ENCODE measurements at places on chromosomes 1 and 21.

DNA sequence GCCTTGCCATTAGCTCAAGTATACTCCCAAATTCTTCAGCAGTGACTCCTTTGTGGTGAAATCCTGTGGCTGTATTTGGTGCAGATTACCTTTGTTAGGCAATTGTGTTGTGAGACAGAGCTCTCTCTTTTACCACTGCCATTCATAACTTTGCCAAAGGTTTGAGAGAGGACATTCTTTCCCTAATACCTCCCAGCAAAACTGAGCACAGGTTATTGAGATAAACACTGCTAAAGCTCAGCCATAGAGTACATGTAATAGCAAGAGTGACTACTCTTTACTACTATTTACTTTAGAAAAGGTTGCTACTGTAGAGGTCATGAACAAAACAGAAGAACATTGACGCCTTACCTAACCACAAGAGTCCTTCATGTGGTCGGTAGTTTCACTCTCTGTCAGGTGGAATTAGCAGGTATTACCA is 514.0 kb upstream of the ADAMTS5 start:
- DNase-seq = peak; percentile 76

GRCh38 chr1:40078512-40079333 is 18.3 kb downstream of the PPT1 start:
- peak; percentile 60 for DNase-seq

DNA sequence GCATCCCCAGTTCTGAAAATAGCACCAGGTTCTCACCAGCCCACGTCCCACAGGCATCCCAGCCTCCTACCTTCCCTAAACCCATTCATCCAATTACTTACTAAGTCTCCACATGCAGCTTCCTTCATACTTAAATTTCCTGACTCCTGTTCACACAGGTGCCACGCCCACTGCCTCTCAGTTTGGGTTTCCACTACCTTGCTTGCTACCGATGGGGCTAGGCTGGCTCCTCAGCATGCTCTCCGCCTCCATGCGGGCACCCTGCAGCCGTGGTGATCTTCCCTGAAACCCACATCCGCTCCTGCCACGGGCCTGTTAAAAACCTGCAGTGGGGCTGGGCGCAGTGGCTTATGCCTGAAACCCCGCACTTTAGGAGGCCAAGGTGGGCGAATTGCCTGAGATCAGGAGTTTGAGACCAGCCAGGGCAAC is 70.4 kb upstream of the ANGPTL1 start:
- no peak for DNase-seq

- peak; percentile 48 for DNase-seq
These were observed at the start of gene ZDHHC18 for GRCh38 chr1:26826261-26827105. ZDHHC18 (plus strand) TSS chr1:26826688; CDS start chr1:26826805, 117 bp downstream.

GRCh38 chr1:30472009-30472408 is 251.4 kb downstream of the MATN1 start:
- DNase-seq = no peak

DNA sequence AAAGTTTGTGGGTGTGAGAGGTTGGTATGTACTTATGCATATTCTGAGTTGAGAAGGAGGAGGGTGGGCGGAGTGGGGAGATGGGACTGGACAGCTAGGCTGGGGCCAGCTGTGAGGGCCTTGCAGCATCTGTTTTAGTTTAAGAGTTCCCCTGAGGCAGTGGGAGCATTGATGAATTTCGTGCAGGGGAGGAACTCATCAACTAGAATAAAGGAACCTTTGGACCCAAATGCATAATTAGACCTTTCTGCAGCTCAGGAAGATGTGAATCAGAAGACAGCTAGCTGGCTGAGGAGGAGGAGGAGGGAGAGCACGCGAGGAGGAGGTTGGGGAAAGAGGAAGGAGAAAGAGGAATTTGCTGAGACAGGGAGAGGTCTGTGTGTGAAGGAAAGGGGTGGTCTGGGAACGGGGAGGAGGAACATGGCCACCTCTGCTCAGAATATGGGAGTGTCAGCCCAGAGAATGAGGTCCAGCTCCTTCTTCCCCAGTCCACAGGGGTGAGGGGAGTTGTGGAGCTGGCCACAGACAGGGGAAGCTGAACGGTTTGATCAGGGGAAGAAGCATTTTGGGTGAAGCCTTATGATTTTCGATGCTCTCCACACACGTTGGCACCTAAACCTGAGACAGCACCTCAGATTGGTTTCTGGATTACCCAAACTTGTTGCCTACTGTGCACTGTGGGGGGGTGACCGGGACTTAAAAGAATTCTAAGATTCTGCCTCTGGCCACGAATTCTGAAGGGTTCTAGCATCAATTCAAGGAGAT is 27.7 kb downstream of the MYOG start:
- peak; percentile 78 for DNase-seq

DNA sequence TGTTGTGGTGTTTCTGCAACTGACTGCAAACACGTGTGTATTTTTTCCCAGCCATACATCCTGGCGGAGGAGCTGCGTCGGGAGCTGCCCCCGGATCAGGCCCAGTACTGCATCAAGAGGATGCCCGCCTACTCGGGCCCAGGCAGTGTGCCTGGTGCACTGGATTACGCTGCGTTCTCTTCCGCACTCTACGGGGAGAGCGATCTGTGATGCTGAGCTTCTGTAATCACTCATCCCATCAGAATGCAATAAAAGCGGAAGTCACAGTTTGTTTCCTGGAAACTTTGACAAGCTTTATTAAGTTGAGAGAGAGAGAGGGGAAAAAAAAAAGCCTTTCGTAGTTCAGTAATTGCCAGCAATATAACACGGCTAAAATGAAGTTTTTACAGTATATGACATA is 32.7 kb upstream of the MTR start:
- DNase-seq = peak; percentile 7

DNA sequence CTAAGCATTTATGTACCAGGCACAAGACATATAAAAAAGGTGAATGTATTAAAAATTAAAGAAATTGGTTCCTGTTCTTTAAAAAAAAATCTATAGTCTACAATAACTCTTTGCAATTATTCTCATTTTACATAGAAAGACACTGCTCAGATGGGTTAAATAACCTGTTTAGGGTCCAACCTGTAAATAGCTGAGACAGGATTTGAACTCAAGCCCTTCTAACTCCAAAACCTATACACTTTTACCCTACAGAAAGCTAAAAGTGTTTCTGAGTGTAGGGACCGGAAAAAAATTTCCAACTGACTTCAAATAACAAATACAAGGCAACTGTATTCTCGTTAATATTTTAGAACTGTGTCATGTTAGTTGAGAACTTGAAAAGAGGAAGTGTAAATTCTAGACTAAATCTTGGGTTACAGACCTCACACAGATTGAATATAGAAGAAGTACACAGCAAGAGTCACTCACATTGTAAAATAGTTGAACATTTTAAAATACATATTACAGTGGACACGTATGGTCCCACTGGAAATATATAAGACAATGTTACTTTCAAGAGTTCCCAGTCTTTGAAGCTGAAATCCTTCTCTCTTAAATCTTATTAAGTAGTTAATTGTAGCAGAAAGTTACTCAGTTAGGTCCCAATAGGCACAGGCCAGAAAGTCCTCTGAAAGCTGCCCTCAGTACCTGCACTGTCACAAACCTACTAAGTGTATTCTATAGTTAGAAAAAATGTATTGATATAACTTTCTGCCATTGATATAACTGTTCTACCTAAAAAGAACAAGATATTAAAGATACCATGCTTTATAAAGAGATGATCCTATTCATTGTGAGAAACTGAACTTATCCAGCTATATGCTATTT is 7.3 kb downstream of the EDEM3 start:
- no peak for DNase-seq

GRCh38 chr1:48217856-48218255 is 4.7 kb upstream of the SLC5A9 start:
- no peak for DNase-seq

GRCh38 chr1:27099587-27100334 is 55.2 kb downstream of the SLC9A1 start:
- peak; percentile 65 for DNase-seq

DNA sequence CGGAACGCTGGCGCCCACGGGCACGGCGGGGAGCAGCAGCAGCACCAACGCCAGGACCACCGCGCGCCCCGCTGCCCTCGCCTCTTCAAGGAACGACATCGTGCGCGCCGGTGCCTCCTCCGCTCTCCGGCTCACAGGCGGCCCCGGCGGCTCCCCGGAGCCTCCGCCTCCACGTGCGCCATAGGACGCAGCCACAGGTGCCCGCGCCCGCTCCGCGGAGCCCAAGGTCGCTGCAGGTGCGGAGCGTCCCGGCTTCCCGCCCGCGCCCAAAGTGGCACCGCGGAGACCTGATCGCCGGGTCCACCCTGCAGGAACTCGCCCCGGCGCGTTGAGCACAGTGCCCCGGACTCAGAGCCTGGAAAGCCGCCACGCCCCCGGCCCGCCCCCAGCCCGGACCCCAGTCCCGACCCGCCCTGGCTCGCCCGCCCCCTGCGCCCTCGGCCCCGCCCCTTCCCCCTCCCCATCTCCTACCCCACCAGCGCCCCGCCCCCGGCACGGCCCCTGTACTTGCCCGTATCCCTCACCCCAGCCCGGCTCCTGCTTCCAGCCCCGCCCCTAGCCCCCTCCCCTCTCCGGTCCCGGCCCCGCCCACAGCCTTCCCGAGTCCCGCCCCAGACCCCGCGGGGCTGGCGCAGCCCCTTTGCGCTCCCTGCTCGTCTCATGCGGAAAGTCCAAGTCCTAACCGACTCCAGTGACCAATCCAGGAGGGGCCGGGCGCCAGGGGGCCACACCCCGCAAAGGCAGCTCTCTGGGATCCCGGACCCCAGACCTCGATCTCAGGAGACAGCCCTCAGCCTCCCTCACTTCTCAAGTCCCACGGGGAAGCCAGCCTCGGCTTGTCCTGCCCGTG is at the start of gene MEGF6:
MEGF6 (minus strand) TSS at position 339 of the 850 bp plus-strand sequence; CDS start at position 99, 240 bp downstream.
- DNase-seq = peak; percentile 15

DNA sequence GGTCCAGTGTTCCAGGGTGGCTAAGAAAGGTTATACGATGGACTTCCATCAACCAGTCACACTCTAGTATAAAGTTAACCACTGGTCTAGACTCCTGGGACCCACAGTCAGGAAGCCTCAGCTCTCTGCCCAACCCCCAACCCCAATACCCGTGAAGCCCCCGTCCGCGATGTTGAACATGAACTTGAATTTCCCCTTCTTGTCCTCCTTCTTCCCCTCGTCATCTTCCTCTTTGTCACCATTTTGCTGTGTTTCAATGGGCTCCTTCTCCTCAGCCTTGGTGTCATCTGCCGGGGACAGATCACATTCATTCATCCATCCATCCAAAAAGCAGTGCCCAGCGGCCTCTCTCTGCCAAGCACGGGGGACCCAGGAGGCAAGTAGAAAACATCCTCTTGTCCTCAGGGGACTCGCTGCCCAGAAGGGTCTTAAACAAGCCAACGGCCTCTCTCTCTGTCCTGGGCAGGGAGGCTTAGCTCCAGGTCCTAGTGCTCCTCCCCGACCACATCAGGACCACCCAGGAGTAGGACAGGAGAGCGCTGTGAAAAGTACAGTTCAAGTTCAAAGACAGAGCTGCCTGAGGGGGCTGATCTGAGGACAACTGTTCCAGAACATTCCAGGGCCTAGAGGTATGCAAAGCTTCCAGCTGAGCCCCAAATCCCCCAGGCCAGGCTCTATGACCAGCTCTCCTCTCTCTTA is 66.5 kb downstream of the KCNAB2 start:
- no peak for DNase-seq

DNA sequence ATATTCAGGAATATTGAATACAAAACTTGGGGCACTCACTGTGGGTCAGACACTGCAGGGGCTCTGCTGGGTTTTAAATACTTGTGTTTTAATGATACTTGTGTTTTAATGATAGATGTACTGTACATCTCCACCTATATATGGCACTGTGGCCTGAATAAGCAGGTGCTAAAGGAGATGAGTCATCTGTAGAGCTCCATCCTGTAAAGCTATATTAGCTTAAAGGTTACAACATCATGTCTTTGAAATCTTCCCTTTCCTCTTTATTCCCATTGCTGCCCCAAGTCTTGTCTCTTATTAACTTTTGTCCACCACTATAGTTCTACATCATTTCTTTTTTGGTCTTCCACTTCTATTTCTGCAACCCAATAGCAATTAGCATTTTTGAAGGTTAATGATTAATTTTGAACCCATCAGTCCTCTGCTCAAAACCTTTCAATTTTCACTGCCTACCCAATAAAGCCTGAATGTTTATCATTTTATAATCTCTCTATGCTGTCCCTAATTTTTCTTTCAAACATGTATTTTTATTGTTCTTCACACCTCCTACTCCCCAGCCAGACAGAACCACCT is 113.3 kb upstream of the PTGFR start:
- DNase-seq = no peak

DNA sequence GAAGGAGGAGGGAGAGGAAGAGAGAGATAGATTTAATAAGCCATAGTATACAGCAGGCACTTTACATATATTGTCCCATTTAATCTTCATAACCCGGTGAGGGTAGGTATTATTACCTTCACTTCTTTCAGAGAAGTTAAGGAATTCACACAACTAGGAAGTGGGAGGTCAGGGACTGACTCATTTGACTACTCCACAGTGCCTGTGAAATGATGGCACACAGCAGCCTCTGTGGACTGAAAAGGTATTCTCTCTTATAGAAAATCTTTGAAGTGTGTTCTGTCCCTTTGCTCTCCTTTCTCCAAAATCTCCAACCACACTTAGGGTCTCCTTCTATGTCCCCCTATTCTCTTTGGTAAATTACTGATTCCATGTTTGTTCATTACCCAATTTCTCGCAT is 23.9 kb downstream of the PALMD start:
- DNase-seq = no peak

GRCh38 chr1:198443365-198444233 is 96.9 kb downstream of the ATP6V1G3 start:
- DNase-seq = peak; percentile 90

- DNase-seq = no peak
These were observed 36.7 kb downstream of the SLC19A1 start for GRCh38 chr21:45505416-45506021.

- no peak for DNase-seq
These were observed 595.9 kb downstream of the AJAP1 start for GRCh38 chr1:5250336-5250735.

DNA sequence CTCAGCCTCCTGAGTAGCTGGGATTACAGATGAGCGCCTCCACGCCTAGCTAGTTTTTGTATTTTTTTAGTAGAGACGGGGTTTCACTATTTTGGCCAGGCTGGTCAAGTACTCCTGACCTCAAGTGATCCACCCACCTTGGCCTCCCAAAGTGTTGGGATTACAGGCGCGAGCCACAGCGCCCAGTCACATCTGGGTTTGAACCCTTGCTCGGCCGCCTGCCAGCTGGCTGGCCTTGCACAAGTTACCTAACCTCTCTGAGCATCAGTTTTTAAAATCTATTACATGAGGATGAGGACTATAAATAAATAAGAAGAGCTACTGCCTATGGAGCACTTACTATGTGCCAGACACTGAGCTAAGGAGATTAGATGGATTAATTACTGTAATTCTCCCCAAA is 17.7 kb upstream of the PADI2 start:
- no peak for DNase-seq
